AG20443 (cell line): ENCODE measurements at places on chromosomes 16 and 17.

- no peak for DNase-seq
Observed at GRCh38 chr17:49483599-49484509, 11.2 kb upstream of the NGFR start.

GRCh38 chr17:31321481-31321880 lies at the start of gene EVI2A:
EVI2A (minus strand) TSS chr17:31321622; CDS start chr17:31319013, 2,609 bp downstream.
- DNase-seq, result peak; percentile 68

DNA sequence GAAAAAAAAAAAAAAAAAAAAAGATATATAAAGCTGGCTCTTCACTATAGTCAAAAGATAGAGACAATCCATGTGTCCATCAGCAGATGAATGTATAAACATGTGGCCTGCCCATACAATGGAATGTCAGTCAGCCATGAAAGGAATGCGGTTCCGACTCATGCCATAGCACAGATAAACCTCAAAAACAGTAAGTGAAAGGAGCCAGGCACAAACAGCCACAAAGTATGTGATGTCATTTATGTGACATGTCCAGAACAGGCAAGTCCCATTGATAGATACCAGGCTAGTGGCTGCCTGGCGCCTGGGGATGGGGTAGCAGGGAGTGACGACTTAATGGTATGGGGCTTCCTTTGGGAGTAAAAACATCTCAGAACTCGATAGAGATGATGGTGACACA lies 155.7 kb downstream of the CMIP start:
- DNase-seq, result peak; percentile 60

DNA sequence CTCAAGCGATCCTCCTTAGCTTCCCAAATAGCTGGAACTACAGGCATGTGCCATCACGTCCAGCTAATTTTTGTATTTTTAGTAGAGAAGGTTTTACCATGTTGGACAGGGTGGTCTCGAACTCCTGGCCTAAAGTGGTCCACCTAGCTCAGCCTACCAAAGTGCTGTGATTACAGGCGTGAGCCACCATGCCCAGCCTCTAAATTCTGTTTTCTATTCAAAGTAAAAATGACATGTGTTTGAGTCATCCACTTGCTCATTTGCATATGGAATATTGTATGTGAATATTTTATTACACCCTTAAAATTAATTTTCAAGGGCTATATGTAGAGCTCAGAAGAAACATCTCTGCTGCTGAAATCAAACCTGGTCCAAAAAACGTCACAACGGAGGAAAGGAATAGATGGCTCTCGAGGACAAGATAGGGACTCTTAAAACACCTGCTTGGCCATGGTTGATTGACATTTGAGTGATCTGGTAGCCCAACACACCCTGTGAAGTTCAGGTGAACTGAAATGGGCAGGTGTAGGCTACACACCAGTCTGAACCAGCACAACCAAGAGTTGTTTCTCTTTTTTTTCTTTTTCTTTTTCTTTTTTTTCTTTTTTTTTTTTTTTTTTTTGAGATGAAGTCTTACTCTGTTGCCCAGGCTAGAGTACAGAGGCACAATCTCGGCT lies 51.1 kb downstream of the SF3B3 start:
- DNase-seq, result no peak

DNA sequence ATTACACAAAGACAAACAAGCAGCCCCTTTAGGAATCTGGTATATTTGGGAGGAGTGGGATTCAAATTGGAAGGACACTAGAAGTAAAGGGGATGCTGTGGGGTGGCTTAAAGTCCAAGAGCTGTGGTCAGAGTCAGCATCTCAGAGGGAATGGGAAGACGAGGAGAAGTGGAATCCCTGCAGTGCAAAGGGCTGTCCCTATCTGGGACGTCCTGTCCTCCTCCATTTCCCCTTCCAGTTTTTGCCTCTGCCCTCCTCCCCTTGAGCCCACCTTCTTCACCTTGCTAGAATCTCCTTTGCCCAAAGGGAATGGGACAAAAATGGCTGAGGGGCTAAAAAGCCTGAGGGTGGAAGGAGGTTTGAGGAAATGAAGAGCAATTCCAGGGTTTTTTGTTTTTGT lies 4.2 kb upstream of the PLXDC1 start:
- no peak for DNase-seq

GRCh38 chr17:64356304-64356686 lies 34.4 kb downstream of the PECAM1 start:
- no peak for DNase-seq

DNA sequence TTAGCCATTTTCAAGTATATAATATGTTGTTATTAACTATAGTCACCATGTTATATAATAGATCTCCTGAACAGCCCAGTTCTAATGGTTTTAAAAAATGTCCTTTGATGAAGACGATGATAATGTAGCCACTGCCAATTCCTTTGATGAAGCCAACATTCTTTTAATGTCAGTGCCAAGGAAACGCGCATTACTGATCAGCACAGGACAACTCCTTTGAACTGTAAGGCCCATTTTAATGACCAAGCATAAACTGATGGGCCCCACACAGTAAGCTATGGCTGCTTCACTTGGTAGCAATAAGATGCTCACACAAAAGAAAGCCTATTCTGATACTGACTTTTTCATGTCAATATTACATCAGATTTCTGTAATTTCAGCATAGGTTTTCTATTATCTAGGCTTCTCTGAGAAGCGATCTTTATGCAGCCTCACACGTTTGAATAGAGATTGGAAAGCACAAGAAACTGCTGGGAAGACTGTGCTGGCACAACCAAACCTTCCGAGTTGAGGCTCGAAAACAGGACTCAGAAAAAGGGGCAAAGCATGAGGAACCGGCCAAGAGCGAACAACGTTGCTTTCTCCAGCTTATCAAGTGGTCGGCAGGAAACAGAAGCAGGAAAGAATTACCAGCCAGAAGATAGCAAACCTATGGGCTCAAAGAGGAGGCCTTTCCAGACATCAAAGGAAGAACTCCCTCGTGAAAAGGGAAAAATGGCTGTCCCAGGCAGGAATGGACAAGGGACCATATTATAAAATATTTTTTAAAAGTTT lies 19.4 kb downstream of the ERN1 start:
- no peak for DNase-seq

DNA sequence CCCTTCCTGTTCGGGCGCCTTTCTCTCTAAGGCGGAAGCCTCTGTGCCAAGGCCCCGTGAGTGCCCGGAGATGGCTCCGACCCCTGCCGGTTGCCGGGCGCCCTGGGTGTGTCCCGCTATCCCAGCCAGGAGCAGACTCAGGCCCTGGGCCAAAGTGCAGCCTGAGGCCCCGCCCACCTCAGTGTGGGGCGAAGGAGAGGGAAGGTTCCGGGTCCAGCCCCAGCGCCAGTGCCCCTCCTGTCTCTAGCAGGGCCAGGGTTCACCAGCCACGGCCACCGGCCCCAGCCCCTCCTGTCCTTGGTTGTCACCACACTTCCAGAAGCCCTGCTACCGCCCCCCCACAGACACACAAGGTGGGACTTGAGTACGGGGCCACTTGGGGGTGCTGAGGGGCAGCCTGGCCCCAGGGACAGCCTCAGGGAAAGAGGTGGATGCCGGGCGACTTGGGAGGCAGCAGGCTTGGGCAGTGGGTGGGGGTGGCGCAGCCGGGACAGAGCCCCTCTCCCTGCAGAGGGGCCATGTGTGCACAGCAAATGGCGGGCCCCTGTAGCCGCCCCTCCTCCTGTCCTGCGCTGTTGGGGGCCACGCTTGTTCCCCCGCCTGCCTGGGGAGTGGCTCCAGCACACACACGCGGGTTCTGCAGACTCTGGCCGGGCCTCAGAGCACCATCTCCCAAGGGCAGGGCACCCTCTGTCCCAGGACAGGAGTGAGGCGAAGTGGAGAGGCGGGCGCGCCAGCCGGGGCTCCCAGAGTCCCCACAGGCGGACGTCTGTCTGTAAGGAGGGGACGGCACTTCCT lies 6.0 kb downstream of the C1QTNF8 start:
- DNase-seq, result peak; percentile 67

GRCh38 chr17:50452630-50453300 lies 15.9 kb downstream of the CHAD start:
- DNase-seq, result peak; percentile 37

- DNase-seq, result peak; percentile 71
Observed at GRCh38 chr17:17836818-17837379, at the start of gene SREBF1. SREBF1 (minus strand) TSS chr17:17836986; CDS start chr17:17836817, 169 bp downstream.

GRCh38 chr17:56125830-56126819 lies 27.1 kb upstream of the ANKFN1 start:
- DNase-seq, result peak; percentile 63

DNA sequence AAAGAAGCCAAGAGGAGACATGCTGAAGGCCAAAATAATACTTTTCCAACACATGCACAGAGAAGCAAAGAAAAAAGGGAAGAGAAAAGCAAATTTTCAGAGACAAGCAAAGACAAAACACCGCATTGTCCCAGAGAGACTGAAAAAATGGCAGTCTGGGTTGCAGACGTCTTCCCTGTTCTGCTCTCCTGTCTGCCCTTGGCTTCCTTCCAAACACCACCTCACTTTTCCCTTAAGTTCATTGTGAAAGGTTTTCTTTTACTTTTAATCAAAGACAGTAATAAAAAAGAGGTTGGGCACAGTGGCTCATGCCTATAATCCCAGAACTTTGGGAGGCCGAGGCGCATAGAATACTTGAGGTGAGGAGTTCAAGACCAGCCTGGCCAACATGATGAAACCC lies 21.2 kb upstream of the VAT1L start:
- no peak for DNase-seq

DNA sequence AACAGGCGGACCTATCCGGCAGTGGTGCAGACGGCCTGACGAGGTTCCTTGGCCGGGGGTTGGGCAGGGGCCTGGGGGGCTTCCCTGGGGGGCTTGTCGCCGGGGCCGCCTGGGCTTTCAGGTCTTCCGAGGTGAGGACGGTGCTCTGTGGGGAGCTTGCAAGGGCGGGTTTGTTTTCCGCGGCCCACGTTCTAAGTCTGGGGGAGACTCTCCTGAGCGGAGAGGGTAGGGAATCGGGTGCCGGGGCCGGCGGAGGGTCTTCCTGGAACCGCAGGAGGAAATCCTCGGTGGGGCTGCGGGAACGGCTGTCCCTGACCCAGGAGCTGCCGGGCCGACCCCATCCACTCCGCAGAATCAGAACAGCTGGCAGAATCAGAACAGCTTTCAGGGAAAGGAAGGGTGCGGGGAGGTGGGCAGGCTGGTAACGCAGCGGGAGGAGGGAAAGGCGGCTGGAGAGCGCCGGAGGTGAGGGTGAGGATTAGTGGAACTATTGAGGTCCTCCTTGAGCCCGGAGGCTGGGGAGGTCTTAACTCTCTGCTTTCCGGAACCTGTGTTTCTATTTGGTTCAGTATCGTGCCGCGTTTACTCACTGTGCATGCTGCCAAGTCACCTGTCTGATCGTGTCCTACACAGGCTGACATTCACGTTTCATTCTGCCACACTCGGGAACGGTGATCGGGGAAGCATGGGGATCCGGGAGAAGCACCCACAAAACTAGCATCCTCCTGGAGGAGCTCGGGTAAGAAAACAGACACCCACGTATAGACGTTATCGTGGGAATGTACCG lies 28.9 kb downstream of the CPSF4L start:
- peak; percentile 51 for DNase-seq

- peak; percentile 31 for DNase-seq
Observed at GRCh38 chr17:46943501-46944393, 20.8 kb downstream of the GOSR2 start.

DNA sequence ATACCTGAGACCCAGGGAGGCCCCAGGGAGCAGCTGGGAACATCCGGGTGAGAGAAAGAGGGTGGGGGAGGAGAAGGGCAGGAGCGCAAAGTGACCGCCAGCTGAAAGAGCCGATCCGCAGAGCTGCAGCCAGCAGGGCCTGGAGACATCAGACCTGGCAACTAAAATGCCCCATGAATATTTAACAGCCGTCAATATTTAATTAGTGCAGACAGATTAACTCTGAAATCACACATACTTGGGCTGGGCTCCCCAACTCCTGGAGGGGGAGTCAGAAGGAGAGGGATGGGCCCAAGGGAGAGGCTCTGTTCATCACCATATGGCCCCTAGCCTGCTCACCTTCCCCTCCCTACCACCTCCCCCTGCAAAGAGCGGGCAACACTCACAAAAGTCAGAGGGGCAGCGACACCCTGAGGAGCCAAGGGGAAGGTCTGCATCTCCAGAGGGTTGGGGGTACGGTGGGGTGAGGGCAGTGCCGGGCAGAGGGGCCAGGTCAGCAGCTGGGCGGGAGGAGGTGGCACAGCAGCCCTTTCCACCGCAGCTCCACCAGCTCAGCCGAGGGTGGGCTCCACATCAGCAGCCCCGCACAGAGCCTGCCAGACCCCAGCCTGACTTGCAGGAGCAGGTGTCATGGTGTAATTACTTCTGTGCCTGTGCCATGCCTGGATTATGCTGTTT lies 61.9 kb upstream of the CCL1 start:
- no peak for DNase-seq

- no peak for DNase-seq
Observed at GRCh38 chr16:3045758-3046640, at the start of gene MMP25. MMP25 (plus strand) TSS chr16:3046561; CDS start chr16:3046918, 357 bp downstream.

GRCh38 chr17:283911-284675 lies 68.5 kb downstream of the RPH3AL start:
- no peak for DNase-seq

DNA sequence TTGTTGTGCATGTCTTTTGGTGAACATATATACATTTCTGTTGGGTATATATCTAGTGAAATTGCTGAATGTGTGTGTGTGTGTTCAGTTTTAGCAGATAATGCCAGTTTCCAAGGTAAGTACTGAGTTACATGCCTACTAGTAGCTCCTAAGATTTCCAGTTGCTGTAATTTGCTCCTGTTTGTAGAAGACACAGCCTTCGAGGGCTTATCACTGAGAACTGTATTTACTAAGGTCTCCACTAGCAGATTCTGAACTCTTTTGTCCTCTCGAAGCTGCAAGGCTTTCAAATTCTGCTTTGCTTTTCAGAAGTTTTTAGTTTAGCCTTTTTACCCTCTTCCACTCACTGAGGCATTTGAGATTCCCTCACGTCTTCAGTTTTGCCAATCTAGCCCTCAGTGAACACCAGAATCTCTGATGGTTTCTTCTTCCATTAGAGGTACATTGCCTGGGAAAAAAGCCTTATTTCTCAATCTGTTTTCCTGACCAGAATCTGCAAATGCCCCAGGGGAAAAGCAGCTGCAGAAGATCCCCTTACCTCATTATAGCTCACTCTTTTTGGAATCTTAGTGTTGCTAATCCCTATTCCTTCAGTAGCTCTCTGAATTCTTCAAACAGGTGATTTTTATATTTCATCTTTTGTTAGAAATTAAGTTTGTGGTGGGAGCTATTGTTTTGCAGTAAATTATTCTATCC lies 52.9 kb downstream of the NF1 start:
- no peak for DNase-seq
